Stimulated activated CD8-positive, alpha-beta memory T cell treated with anti-CD3 and anti-CD28 coated beads, Interleukin-7, amount 100 ng/mL, for 24 hours (primary cell): ENCODE measurements at places on chromosomes 3 and 15.

DNA sequence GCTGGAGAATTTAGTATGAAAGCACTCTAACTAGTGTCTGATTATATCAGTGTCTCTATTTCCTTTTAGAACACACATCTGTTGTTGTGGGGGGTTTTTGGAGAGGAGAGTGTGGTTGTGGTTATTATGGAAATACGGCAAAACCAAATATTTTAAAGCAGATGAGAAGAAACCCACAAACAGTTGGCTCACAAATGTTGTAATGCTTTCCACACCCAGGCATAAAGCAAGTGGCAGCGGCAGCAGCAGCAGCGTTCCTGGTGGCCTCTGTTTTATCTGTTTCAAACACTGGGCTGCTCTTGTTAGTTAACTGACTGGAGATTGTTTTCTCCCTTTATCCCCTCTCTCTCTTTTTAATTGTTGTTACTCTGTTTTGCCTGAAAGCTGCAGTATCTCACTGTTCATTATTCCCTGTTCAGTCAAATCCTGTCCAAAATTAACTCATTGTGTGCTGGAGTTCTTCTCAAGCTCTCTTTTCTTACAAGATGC is 1045.5 kb upstream of the NR2F2 start:
- DNase-seq, result no peak

- no peak for DNase-seq
These were observed 106.2 kb upstream of the THBS1 start for GRCh38 chr15:39474657-39475056.

- DNase-seq, result no peak
These were observed 8.7 kb downstream of the BTD start for GRCh38 chr3:15610082-15610759.

GRCh38 chr15:27889258-27889657 is 209.9 kb downstream of the OCA2 start:
- DNase-seq, result no peak

DNA sequence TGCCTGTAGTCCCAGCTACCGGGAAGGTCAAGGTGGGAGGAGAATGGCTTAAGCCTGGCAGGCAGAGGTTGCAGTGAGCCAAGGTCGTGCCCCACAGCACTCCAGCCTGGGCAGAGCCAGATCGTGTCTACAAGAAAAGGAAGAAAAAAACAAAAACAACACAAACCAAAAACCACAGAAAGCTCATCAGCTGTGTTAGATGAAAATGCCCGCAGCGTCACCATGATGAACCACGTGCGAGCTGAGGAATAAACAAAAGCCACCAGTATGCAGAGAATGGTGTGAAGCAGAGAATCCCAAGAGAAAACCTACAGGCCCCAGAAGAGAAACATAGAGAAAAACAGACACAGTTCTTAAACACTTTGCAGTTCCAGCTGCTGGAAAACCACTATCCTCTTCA is 19.7 kb upstream of the TM4SF19 start:
- no peak for DNase-seq

DNA sequence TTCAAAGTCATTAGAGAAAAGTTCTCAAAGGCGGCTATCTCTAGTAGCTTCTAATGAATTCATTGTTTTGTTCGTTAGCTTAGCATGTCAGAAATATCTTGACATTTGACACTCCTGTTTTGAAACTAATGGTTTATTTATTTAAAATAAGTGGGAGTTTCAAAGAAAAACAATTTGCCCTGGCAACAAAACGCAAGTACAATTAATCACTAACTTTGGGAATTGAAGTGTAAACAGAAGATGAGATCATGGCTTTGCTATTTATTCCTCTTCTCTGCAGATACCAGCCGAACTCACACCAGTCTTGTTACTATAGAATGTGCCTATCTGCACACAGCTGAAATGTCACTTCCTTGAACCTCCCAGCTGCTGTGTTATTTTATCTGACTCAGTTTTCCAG is 27.5 kb downstream of the MASP1 start:
- DNase-seq, result no peak

DNA sequence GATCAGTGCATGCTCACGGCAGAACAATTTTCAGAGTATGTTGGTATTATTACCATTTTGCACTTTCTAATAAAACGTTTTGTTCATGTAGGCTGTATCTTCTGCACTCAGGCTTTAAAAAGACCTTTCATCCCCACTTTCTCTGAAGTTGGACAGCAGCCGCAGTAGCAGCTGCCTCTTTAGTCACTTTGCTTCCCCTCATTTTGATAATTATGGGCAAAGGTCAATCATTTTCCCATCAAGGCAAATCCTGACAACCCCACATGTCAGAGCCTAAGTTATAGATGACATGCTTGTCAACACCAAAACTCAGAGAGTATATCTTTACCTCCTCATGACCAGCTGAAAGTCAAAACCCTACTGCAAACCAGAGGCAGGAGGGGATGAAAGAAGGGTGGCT is 99.7 kb downstream of the ROBO2 start:
- DNase-seq, result no peak

DNA sequence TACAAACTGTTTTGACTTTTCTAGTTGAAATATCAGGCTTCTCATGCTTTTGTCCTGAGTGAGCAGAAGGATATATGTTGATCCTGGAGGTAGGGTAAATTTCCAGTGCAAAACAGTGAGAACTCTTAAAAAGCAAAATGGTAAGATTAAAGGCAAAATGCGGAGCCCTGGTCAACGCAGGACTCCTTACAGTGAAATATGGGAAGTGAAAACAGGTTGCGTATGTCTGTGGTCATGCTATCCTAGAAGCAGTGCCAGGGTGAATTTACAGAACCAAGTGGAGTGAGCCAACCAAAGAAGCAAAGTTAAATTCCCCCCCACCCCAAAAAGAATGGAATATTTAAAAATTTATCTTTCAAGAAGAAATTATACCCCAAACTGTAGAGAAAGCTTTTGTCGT is 256.4 kb downstream of the NR2F2 start:
- DNase-seq, result no peak

DNA sequence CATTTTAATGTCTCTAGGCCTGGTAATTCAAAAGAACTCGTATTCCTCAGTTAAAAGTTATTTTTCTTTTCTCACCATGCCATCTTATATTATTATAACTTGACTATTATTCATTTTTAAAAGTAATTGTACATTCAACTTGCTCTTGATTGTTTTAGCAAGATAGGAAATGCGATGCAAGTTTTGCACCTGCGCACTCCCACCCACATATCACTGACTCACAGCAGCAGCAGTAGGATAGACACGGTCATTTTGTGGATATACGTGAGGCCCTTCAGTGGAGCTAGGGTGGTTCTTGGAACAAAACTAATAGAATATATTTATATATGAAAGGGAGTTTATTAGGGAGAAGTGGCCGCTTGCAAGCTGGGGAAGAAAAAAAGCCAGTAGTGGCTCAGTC is 95.5 kb upstream of the UBE3A start:
- no peak for DNase-seq

DNA sequence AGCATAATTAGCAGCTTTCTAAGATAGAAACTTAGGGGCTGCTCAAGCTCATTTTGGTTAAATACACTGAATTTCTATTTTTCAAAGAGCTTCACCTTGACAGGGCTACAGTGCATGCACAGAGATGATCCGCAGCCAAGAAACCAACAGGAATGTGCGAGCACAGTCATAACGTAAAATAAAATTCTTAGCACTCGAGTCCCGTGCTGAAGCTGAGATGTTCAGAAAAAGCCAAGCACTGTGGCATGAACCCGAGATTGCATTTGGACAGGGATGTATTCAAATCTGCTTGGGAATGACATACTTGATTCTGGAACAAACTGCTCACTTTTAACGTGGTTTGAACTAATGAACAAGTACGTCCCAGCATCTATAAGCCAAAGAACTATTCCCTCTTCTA is 340.3 kb downstream of the FOXP1 start:
- DNase-seq, result no peak

GRCh38 chr3:149417727-149418126 is 40.3 kb upstream of the TM4SF1 start:
- DNase-seq, result no peak

DNA sequence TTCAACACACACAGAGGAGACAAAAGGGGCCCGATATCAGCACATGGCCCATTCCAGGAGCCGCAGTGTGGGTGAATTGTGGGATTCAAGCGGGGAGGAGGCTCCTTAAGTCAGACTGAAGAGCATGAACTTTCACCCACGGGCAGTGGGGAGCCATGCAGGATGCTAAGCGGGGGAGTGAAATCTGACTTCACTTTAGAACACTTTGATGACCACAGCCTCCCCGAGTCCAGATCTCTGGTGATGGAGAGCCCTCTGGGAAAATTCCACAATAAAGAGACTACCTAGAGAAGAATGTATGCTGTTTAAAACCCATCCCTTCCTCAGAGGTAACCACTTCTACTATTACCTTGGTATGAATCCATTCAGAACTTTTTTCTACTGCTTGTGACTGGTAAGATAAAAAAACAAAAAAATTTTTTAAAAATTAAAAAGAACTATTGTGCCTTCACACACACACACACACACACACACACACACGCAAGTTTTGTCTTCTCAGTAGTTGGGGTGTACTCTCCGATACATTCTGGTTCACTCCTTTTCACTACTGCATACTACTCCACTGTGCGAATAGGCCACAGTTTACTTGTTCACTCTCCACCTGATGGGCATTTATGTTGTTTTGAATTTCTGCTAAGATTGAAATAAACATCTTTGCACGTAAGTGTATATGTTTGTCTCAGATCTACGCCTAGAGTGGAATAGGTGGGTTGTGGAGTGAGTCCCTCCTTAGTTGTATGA is 2.0 kb upstream of the H1-8 start:
- DNase-seq, result no peak
